ENCODE measurements at places on chromosomes 3 and 15.

DNA sequence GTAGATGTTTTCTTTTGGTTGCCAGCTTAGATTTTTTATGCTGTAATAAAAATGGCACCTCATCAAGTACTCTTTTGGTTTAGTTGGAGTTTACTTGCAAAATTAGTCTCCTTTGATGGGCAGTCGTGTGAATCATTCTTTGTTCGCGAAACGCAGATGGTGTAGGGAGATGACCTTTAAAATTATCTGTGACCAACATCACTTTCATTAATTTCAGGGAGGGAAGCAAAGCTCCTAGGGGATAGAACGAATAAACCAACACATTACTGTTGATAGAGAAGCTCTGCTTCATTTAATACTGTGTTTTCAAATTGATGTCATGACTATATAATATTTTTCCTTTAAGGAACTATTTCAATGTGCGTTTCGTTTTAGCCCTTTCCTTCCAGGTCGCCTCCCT lies 67.4 kb downstream of the USP13 start:
- no peak for DNase-seq

DNA sequence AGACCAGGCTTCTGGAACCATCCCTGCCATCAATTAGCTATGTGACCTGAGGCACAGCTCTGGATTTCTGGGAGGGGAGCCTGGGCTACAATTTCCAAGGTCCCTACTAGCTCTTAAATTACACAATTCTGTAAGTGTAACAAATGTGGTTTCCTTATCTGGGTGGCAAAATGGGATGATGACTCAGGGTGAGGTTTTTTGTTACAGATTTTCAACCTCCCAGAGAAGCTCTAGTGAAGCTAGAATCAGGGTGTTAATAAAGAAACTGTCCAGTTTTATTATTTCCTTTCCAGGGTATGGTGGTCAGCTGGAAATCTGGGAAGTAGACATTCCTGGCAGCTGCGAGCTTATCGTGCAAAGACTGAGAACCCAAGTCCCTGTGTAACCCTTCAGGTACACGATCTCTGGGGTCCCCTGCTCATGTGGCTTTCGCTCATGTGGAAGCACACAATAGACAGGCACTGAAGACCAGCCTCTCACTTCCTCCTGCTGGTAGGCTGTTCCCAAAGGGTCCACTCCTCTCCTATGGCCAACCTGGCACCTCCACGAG lies 7.3 kb downstream of the RAB27A start:
- peak; percentile 9 for DNase-seq

- DNase-seq: no peak
These were observed 182.4 kb downstream of the ANXA2 start for GRCh38 chr15:60215225-60215963.

GRCh38 chr15:66789029-66790025 lies 87.3 kb downstream of the SMAD6 start:
- peak; percentile 18 for DNase-seq

- DNase-seq: no peak
These were observed 41.8 kb upstream of the PRSS50 start for GRCh38 chr3:46759239-46760167.

DNA sequence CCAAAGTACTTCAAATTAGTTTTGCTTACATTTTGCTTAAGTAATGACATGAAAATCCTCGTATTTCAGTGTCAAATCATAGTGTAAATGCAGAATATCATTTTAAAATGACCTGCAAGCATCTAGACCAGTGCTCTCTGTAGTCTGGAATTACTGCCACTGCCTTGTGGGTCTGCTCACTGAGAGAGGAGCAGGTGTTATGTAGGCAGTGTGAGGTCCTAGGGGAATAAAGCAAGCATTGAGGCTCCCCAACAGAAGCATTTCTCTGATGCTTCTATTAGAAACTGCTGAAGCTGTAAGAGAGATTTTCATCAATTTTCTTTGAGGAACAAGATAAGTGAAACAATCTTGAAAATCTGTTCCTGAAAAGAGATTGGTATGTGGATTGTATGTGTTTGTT lies 253.2 kb downstream of the BBX start:
- no peak for DNase-seq

- peak; percentile 23 for DNase-seq
These were observed at the start of gene MCTP2 for GRCh38 chr15:94230883-94231722. TSS of gene MCTP2 (plus strand) at chr15:94231561. CDS start at chr15:94298266, 66,705 bp downstream.

DNA sequence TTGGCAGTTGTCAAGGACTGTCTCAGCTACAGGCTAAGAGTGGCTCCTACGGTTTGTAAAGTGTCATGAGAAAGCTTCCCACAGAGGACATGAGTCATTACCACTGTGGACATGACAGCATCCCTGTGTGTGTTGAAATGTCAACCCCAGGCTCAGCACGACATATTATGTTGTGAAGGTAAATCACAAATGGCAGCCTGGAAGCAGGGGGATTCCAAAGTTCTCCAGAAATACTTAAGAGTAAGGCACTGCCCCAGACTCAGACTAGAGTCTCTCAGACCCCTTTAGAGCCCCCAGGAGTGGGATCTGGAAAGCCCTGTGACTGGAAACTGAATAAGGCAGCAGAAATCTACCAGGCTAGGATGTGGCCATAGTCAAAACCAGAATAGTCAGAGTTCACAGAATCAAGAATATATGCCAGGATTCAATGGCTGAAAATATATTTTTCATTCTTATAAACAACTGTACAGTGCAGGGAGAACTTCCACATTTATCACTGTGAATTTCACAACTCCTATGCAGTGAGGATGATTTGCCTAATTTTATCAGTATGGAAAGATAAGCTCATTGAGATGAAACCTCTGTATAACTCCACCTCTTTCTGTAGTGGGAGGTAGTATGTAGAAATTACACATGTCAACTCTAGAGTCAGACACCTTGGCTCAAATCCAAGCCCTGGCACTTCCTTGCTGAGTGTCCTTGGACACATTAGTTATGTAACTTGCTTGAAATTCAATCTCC lies 237.1 kb upstream of the CFAP20DC start:
- no peak for DNase-seq

GRCh38 chr15:51692154-51692553 lies 10.9 kb downstream of the SCG3 start:
- DNase-seq: no peak

DNA sequence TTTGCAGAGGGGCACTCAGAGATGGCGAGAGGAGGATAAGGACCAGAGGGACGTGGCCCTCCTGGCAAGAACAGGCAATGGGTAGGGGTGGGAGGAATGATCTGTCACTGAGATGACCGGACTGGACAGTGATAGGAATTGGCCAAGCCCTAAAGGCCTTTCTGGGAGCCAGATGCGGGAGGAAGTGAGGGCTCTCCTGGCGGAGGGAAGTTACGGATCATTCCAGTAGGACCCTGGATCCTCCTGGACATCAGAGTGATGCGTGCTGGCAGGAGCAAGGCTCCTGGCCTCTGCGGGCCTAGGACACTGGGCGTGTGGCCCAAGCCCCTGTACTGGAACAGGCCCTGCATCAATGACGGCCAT lies 23.4 kb downstream of the KIF7 start:
- no peak for DNase-seq

- DNase-seq: no peak
These were observed 85.2 kb downstream of the GAP43 start for GRCh38 chr3:115708540-115708939.

- no peak for DNase-seq
These were observed 166.5 kb downstream of the NSMCE3 start for GRCh38 chr15:29102911-29103823.

GRCh38 chr3:115248274-115248673 lies 101.2 kb upstream of the ZBTB20 start:
- no peak for DNase-seq

GRCh38 chr3:142134799-142135325 lies 14.5 kb downstream of the TFDP2 start:
- DNase-seq: no peak

DNA sequence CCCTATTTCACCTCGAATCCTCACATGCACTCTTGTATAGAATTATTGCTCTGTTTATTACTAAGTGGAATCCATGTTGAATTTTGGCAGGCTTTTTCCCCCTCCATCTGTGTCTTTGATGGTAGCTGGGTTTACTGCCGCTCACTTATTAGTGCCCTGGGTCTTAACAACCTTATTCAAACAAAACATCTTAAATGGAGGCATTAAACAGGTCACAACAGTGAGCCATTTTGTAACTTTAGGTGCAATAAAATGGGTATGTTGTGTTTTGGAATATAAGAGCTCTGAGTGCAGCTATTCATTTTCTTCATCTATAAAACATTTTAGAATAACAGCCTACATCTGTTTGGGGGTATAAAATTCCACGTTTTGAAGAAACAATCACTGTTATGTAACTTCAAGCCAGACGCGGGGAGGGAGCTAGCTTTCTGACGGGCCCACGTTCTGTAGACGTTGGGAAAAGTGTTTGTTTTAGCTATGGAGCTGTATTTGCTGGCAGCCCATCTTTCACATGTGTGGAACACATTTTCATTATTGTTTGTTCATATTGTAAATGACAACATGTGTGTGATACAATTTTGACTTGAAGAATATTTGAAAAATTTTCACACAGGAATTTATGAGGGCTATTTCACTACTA lies 122.0 kb downstream of the SLC25A26 start:
- no peak for DNase-seq

DNA sequence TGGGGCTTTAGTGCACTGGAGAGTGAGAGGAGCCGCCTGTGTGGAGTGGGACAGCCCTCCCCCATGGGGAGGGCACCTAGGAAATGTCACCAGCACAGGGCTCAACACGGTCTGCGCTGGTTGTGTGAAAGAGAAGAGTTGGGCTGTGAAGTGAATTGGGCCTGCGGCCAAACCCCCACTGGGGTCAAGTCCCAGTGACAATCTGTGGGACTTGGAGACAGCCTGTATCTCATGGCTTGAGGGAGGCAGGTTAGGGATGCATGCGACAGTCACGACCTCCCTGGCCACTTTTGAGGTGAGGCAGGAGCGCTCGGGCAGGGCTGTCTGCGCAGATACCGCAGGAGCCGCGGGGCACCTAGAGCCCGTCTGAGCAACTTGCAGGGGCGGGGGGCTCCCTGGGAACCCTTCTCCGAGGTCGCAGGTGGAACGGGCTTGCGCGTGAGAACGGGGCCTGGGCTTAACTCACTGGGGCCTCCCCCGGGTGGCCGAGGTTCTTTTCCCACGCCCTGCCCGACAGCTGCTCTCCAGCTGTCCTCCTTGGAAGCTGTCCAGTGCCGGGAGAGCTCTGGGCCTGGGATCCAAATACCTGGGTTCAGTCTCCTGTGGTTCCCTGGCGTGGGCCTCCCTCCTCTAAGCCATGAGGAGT lies 77.4 kb downstream of the SNRK start:
- no peak for DNase-seq

DNA sequence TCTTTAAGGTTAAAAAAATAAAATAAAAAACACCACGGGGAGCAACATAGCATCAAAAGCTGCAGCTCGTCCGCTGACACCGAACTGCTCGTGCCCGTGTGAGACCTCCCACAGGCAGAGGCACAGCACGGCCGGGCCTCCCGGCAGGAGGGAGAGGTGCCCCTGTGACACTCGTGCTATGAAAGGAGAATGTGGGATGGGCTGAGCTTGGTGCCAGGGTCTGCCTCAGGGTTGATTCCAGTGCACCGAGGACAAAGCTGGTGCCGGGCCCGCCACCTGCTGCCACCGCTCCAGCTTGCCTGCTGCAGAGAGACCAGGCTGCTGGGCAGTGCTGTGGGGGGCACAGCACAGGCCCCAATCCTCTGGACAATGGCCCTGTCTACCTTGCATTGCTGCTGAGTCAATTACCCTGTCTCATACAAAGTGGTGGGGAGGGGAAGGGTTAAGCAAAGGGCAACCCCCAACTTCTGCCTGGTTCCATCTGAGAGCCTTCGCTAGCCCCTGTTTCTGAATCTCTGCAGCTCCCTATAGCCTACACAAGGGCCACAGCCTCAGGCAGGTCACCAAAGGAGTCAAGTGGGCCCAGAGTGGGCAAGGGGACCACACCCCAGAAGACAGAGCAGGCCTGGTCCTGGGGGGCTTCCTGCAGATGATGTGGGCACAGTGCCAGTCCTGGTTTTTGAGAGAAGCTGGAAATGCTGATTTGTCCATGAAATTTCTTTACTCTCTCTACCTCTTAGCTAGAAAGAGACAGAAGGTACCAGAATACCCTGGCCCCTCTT lies 74.0 kb upstream of the SNRPA1 start:
- DNase-seq: no peak

- no peak for DNase-seq
These were observed 964 bp downstream of the NRROS start for GRCh38 chr3:196640297-196641018.

DNA sequence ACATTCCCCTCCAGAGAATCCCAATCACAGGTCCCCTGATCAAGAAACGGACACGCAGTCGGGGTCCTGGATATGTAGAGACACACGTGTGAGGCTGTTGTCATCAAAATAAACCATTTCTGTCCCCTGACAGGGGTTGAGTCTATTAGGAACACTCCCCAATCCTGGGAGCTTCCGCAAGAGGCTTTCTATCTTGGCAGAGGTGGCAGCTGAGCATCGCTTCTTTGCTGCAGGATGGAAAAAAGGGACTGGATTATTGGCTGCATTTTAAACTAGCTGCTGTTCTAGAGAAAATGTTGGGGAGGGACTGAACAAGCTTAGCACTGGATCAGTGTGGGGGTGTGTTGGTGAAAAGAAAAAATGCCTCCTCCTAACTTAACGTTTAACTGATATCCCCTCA lies 2.5 kb upstream of the CNTN4 start:
- no peak for DNase-seq

DNA sequence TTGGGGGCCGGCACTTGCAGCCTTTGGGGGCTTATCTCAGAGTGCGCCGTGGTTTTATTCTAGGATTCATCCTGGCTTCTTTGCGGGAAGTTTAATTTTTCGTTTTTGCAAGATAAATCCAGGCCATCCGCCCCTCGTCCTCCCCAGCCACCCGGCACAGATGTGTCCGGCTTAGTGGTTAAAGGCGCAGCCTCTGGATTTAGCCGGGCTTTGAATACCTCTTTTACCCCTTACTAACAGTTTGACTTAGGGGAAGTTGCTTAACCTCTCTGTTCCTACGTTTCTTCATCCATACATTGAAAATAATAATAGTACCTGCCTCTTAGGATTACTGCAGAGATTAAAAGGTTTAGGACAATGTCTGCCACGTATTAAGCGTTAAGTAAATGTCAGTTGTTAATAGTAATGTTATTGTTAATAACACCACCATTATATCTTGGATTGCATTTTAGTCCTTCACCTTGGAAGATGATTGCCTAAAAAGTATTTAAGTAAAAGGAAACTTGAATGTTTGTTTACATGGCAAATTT lies 714 bp downstream of the ECT2 start:
- peak; percentile 10 for DNase-seq

- no peak for DNase-seq
These were observed 19.2 kb upstream of the SMAD6 start for GRCh38 chr15:66682865-66683264.

DNA sequence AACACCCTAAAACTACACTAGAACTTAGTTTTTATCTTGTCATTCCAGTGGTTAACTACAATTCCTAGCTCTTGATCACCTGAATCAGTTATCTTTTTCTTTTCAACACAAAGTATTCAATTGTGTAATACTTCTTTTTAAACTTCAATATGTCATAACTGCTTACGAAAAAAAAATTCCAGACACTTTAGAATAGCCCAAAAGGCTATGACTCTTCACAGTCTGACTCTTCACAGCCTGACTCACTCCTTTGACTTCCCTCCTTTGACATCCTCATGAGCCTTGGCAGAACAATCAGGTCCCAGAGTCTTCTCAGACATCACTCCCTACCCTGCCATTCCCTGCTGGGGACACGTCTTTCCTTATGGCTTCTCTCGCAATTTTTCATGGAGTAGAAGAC lies 727.1 kb downstream of the ROBO1 start:
- peak; percentile 36 for DNase-seq

- DNase-seq: no peak
These were observed 14.6 kb downstream of the HEXA start for GRCh38 chr15:72361176-72361575.
